Activated T-cell treated with anti-CD3 and anti-CD28 coated beads, Interleukin-2, amount 50 U/mL, for 1 hour (primary cell): ENCODE measurements at places on chromosomes 16 and 17.

DNA sequence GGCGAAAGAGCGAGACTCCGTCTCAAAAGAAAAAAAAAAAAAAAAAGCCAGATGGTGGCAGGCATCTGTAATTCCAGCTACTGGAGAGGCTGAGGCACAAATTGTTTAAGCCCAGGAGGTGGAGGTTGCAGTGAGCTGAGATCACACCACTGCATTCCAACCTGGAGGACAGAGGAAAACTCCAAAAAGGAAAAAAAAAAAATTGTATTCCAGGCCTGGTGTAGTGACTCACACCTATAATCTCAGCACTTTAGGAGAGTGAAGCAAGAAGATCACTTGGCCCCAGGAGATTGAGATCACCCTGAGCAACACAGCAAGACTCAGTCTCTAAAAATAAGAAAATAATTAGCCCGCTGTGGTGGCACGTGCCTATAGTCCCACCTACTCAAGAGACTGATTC is 20.1 kb downstream of the HBQ1 start:
- DNase-seq = no peak

DNA sequence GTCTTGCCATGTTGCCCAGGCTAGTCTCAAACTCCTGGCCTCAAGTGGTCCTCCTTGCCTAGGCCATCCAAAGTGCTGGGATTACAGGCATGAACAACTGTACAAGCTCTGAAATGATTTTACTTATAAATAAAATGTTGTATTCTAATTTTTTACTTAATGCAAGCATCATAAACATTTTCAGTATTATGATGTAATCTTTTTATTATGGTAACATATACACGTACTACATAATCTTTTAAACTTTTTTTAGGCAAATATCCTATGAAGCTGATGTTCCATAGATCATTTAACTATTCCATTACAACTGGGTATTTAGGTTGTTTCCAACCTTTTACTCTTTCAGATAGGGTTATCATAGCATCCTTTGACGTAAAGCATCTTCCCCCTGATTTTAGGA is 33.8 kb upstream of the USP43 start:
- no peak for DNase-seq

DNA sequence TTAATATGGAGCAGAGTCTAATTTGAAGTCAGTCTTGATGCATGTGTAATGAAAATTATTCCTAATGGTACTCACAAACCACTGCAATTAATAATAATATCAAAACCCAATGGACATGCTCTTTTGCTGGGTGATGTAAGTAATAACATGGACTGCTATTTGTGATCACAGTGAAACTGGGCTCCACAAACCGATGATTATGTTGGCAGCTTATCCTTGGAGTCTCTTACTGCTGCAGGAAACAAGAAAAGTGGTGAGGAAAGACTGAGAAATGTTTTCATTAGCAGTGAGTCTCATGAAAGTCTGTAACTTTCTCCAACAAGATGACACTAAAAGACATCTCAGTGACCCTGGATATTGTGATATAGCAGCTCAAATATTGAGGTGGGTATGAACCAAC is 45.2 kb downstream of the TMEM100 start:
- DNase-seq = no peak

- DNase-seq = no peak
Measured at GRCh38 chr17:49114703-49115102, 17.9 kb upstream of the B4GALNT2 start.

DNA sequence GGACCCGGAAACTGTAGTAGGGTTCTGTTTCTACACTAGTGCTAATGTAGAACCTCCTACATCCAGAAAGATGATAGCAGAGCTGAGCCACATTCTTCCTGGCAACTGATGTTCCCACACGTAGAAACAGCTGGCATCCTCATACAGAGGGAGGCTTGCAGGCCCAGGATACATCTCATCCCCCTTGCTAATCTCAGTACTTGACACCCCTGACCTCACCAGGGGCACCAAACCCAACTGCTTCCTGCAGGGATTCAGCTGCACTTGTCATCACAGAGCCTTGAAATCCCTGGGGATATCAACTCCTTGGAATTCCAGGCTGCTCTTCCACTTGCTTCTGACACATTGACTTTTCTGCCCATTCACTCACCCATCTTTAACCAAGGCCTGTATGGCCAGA is 75.2 kb upstream of the HSBP1 start:
- no peak for DNase-seq

- DNase-seq = no peak
Measured at GRCh38 chr17:1645207-1646171, at the start of gene SCARF1. Gene SCARF1, minus strand, starts transcription at chr17:1645732. Its CDS starts 35 bp downstream, at chr17:1645697.

- DNase-seq = no peak
Measured at GRCh38 chr16:349211-349610, 3.3 kb downstream of the AXIN1 start.

GRCh38 chr17:57404073-57404472 is 147.8 kb downstream of the MSI2 start:
- DNase-seq = no peak

GRCh38 chr17:55452139-55452790 is 30.6 kb upstream of the MMD start:
- DNase-seq = no peak
